ENCODE measurements at places on chromosomes 3 and 15.

GRCh38 chr3:125644036-125645005 lies 49.0 kb upstream of the OSBPL11 start:
- DNase-seq: no peak

GRCh38 chr15:80878242-80878866 lies 99.2 kb downstream of the CEMIP start:
- no peak for DNase-seq

- no peak for DNase-seq
These were observed 15.6 kb downstream of the IQCB1 start for GRCh38 chr3:121819236-121819635.

DNA sequence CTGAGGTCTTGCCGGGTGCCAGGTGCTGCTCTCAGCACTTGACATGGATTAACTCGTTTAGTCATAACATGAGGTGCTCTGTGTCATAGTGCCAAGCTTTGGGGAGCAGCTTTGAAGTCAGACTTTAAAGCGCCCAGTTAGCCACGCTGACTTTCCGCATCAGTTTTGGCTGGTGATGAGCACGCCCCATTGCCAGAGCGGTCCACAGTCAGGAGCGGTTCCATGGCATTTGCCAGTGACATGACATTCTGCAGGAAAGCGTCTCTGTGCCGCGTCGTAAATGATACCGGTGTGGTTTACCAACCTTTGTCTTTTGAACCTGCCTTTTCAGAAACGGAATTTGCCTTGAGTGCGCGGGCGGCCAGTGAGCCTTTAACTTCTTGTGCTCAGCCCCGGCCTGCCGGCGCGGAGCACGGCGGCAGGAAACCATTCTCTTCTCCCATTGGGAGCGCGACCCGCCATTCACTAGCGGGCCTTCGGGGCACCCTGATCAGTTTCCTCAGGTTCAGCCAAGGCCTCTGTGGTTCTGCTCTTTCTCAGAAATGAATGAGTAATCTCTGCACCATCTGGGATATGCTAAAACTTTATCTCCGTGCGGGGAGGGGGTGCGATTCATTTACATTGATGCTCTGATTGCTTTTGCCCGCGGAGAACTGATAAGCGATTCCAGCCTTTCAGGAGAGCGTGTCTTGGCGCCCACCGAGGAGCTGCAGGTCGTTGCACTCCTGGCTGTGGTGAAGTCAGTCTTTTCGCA lies 1.7 kb upstream of the SLC2A2 start:
- DNase-seq: no peak

GRCh38 chr3:109685084-109686079 lies 348.0 kb upstream of the DPPA4 start:
- no peak for DNase-seq

DNA sequence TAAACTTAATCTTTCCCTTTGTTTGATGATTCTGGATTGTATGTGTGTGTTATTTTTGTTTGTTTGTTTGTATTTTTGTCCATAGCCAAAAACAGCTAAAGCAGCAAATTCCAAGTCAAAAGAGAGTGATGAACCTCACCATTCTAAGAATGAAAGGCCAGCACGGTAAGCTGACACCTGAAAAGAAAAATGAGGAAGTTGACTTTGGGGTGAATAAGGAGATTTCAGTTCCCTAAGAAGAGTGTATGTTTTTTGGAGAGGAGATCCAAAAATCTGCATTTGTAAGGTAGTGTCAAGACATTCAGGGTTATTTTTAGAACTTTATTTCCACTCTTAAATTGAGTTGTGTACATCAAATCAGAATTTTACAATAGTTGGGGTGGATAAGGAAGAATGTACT lies 52.3 kb upstream of the UTS2B start:
- DNase-seq: no peak

DNA sequence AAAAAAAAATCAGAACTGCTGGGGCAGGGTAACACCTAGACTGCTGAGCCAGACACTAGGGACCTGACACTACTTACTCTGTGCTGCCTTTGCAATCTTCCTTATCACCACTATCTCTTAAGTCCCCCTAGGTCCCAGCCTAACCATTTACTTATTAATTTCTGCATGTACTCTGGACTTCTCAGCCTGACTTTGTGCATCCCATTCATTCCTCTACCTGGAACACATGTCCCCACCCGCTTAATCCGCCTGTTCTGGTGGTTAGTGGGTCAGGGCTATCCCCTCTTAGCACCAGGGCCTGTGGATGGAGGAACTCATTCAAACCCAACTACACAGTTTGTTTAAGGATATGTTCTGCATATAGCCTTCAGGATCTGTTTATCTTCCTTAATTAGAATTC lies 5.0 kb upstream of the CACNA1D start:
- DNase-seq: no peak

DNA sequence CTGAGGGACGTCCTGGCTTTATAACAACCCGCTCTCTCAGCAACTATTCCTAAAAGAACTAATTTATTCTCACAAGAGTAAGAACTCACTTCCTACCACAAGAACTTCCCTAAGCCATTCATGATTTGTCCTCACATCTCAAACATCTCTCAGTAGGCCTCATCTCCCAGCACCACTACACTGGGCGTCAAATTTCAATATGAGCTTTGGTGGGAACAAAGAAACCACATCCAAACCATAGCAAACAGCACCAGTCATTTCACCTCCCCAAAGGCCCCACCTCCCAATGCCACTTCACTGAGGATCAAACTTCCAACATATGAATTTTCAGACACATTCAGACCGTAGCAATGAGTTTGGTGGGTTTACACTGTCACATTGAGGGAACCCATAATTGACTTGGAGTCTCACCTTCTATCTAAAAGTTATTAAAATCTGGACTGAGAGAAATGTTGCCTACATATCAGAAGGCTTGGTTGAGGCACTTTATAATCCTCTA lies 116.4 kb upstream of the AGBL1 start:
- no peak for DNase-seq

DNA sequence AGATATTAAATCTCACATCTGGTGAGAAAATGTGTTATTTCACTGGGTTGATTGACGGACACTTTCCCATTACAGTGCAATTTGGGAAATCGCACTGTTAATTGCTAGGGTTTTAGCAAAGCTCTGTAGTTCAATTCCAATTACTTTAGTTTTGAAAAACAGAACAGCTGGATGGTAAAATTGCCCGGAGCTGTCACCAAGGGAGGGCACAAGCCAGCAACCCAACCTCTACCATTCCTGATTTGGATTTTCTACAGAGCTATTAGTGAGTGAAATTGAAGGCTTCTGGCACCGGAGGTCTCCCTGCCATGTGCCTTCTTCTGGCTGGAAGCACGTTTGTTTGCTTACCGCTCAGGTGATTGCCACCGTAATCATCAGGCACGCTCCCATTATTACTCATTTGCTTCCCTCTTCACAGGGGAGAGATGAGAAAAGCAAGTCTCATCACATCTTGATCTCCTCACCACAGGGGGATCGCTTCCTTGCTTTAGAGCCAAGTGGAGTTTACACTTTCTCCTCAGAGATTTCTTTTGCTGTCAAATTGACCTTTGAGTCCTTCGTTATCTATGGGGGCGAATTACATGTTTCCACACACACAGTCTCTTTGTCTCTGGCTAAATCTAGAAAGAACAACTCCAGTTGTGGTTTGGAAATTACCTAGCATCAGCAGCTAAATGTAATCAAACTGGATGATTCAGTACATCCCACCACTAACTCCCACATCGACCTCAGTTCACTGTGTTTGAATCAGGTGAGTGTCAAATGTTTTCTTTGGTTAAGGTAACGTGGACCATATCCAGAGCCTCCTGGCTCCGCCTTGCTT lies 421.7 kb upstream of the GOLIM4 start:
- DNase-seq: no peak

DNA sequence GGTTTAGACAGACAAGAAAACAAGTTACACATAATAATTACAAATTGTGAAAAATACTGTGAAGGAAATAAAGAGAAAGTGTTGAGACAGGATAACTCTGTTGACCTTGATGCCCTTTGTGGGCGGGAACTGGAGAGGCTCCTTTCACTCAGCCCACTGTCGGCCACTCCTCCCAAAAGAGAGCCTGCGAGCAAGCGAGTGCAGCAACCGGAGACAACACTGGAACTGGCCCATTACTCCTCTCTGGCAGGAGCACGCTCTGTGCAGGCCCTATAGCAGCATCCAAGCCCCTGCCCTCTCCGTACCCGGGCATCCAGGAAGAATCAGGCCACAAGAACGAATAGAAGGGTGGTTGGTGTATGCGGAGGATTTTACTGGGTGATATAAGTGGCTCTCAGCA lies 16.2 kb upstream of the DUT start:
- no peak for DNase-seq

DNA sequence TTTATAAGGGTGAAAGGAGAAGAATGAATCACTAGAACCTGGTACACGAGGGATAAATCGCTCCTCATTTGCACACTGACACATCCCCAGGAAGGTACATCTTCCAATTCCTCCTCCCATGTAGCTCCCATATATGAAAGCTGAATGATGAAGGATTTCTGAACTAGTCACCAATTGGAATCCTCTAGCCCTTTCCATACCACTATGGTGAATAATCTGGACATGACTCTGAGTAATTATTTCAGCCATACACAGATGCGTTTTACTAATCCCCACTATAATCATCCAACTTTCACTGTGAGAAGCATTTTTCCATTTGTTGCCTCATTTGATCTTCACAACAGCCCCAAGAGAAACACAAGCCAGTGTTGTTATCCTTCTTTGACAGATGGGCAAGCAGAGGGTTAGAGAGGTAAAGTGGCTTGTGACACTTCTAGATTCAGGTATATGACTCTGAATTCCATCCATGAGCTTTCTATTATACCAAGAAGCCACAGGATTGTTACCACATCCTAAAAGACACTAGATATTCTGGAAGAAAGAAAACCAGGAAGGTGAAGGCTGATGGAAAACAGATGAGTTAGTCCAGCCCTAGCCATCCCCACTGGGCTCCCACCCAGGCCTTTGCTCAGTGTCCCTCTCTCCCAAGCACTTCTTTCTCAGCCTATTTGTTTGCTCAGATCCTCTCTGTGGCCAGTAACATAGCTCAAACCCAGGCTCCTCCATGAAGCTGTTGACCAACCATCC lies 22.2 kb upstream of the BCL6 start:
- no peak for DNase-seq

GRCh38 chr15:99212406-99212805 lies 37.0 kb downstream of the TTC23 start:
- no peak for DNase-seq

- no peak for DNase-seq
These were observed 9.4 kb downstream of the TMOD2 start for GRCh38 chr15:51760805-51761204.

DNA sequence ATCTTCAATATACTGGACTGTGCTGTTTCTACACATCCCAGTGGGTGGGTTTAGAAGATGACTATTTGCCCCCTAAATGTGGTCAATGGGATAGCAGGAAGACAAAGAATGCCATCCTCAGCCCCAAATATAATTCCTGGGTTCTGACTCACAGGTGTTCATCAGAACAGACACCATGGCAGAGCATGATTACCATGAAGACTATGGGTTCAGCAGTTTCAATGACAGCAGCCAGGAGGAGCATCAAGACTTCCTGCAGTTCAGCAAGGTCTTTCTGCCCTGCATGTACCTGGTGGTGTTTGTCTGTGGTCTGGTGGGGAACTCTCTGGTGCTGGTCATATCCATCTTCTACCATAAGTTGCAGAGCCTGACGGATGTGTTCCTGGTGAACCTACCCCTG lies 3.0 kb downstream of the CXCR6 start:
- no peak for DNase-seq

- DNase-seq: no peak
These were observed 734.1 kb downstream of the FHIT start for GRCh38 chr3:60517134-60517533.

DNA sequence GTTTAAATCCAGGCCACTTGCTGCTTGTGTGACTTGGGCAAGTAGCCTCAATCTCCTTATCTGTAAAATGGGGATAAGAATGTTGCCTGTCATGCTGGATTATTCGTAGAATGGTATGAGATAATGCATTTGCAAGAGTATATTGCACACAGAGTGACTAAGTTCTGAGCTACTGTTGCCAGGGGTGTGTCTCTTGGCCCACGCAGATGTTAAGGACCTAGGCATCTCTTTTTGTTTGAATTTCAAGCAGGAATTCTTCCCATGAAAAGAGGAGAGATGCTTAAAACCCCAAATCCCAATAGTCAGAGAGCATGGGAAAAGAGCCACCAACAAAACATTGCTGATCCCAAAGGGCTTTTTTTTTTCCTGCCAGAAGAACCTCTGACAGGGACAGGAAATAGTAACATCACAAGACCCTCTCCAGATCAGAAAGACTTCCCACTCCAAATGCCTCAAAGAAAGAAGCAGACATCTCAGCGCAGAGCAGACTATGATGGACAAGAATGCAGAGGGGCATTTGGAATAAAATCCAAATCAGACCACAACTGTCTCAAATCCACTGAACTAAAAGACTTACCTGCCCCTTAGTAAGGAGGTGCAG lies 90.5 kb downstream of the MRPL46 start:
- DNase-seq: no peak

GRCh38 chr3:72993391-72993790 lies 3.2 kb upstream of the PPP4R2 start:
- no peak for DNase-seq

All from stimulated activated CD4-positive, alpha-beta T cell treated with anti-CD3 and anti-CD28 coated beads, Interleukin-1b, Interleukin-23, amount 100 ng/mL, for 1 hour (primary cell).